ENCODE measurements at places on chromosomes 11 and 22.

DNA sequence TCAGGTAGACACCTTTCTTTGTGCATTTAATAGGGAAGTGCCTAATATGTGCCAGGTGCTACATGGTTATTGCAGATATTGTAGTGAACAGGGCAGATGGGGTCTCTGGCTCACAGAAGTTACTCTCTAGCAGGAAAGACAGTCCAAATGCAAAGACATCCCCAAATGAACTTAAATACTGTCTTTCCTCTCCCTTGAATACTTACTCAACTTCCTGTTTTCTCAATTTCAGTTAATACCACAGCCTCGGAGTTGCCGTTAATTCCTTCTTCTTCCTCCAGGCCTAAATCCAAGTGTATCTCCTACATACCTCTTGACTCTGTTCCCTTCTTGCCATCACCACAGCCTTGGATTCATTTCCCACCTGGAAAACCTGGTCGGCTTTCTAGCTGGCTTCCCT lies 134.3 kb upstream of the SESN3 start:
- no peak for DNase-seq

DNA sequence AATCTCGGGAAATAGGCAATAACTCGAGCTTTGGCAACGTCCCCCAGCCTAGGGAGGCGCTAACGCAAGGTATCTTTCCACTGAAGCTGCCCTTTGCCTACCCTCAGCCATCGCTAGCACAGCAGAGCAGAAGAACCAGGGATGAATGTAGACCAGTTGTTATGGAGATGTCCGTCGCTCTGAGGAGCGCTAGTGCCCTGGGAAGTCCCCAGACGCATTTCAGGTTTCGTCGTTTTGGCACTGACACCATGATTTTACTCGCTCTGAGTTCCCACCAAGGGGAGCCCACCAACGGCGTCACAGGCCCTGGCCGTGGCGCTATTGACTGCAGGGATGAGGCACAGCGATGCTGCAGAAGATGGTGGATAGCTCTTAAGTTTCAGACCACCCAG lies 22.7 kb upstream of the BDNF start:
- DNase-seq, result peak; percentile 32

- peak; percentile 51 for DNase-seq
Observed at GRCh38 chr11:125373426-125374391, 122.4 kb downstream of the FEZ1 start.

DNA sequence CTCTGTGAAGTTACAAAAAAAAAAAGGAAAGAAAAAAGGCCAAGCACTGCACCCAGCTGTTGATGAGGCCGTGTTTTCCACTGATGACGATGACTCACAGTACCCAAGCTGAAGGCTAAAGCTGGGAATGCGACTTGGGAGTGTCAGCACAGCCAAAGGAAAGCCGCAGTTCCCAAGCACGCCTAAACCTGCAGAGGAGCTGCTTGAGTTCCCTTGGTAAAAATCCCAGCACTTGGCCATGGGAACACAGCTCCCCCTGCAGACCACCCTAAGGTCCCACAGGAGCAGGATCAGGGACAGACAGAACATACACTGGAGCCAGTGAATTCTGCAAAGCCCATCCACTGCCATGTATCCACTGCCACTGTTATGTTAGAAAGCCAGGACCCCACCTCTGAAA lies 39.9 kb downstream of the SERGEF start:
- DNase-seq, result peak; percentile 88

- DNase-seq, result peak; percentile 60
Observed at GRCh38 chr11:831118-831864, 1.5 kb upstream of the CD151 start.

Measured in choroid plexus epithelial cell (primary cell).